A172 (cell line): ENCODE measurements at places on chromosomes 2 and 18.

GRCh38 chr2:230714136-230714480, 1.5 kb downstream of the CAB39 start:
- peak; percentile 58 for DNase-seq

DNA sequence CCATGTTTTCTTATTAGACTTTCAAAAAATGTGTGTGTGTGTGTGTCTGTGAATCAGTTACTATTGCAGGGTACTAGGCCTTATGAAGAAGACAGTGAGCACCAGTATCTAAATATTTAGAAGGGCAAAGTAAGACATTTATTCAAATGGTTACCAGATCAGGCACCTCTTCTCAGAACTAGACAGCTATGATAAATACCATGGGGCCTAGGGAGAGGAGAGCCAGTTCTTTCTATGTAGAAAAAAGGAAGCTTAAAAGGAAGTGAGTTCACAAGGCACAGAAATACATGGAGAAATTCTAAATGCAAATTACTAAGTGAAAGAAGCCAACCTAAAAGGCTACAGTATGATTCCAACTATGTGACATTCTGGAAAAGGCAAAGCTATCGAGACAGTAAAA, 261.3 kb downstream of the SOX11 start:
- no peak for DNase-seq

DNA sequence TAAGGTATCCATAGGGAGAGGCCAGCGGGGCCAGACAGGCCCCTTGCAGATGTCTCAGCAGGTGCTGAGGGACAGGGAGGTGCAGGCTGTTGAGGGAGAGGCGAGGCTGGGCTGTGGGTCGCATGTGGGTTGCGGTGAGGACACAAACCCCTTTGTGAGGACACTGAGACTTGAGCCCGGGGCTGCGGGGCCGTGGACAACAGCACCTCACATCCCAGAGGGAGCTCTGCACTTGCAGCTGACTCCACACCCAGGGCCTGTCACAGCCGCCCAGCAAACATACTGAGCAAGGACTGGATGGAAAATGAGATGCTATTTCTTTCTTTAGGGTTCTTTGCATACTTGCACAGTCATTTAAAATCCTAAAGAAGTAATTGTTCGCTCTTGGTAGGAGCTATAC, 95.3 kb upstream of the NFATC1 start:
- DNase-seq, result no peak

GRCh38 chr2:231371430-231372054, 24.0 kb upstream of the B3GNT7 start:
- DNase-seq, result no peak

DNA sequence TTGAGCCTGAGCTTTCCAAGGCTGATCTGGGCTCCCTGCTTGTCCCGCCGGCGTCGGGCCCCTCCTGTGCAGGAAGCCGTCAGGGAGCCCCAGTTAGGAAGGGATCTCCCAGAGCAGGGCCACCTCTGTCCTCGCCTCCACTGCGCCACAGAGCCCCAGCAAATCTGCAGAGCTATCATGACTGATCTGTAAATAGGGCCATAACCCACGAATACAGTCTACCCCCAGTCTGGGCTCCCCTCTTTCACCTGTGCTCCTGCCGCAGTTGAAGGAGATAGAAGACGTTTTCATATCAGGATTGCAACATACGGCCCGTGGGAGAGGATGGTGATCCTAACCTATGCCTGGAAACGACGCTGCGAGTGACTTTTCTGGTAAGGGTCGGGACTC, 138.7 kb downstream of the PTGR3 start:
- DNase-seq, result no peak

DNA sequence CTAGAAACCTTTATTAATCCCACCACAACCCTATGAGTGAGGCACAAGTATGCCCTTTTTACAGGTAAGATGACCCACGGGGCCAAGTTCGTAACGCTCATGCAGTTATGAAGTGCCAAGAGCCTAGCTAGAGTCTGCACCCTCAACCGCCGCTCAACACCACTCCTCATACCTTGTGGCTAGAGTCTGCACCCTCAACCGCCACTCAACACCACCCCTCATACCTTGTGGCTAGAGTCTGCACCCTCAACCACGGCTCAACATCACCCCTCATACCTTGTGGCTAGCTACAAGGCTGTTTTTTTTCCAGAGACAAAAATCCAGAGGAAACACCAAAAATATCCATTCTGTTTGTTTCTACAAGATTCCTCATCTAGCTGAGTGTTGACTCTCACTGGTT, 4.6 kb downstream of the TXNL4A start:
- DNase-seq, result no peak

DNA sequence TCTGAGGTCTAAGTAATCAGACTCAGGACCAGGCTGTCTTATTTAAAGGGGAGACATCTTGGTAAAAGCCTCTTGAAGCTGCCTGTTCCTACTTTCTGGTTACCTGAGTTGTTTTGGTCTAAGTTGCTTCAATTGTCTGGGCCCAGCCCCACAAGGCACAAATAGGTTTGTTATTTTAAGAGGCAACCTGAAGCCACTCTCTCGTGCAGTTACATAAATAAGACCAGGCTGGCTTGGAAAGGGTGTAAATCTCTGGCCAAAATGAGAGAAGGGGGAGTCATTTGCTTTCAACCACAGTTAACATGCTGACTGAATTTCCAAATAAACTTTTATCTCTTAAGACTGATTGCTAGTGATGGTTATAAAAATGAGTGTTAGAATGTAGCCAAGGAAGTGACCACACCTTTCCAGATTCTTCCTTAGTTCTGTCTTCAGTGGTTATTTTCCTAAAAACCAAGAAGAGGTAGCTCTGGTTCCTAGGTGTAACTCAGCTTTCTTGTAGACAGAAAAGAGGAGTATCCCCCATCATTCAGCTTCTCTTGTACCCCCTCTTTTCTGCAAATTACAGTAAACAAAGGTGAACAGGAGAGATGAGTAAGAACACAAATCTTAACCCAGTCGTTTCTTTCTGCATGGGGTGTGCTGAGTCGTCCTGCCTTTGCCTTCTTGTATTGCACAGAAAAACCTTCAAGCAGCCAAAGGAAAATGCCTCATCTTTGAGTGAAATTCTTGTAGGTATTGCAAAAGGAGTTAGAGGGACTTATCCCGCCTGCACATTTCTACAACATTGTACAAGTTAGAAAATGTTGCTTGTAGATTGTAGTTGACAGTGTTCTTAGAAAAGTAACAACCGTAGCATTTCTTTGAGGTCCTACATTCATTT, 161.5 kb upstream of the NT5C1B start:
- no peak for DNase-seq

DNA sequence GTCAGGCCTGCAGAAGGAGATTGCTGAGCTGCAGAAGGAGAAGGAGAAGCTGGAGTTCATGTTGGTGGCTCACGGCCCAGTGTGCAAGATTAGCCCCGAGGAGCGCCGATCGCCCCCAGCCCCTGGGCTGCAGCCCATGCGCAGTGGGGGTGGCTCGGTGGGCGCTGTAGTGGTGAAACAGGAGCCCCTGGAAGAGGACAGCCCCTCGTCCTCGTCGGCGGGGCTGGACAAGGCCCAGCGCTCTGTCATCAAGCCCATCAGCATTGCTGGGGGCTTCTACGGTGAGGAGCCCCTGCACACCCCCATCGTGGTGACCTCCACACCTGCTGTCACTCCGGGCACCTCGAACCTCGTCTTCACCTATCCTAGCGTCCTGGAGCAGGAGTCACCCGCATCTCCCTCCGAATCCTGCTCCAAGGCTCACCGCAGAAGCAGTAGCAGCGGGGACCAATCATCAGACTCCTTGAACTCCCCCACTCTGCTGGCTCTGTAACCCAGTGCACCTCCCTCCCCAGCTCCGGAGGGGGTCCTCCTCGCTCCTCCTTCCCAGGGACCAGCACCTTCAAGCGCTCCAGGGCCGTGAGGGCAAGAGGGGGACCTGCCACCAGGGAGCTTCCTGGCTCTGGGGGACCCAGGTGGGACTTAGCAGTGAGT, 19.4 kb downstream of the FOSL2 start:
- no peak for DNase-seq

DNA sequence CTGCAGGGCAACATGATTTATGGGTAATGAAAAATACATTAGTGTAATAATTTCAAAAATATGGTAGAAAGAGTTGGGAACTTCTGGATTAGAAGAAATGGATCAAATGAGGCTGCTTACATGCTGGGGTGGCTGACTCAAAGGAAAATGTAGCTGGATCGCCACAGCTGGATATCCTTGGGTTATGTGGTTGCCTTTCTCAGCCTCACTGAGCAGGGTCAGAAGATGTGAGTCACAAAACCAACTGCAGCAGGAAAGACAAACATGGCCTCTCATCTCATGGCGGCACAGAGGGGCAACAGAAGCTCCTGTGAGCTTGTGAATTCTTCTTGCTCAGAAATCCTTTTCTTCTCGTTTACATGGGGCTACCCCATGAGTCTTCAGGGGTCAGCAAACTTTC, 317.1 kb upstream of the SPRED2 start:
- peak; percentile 81 for DNase-seq

DNA sequence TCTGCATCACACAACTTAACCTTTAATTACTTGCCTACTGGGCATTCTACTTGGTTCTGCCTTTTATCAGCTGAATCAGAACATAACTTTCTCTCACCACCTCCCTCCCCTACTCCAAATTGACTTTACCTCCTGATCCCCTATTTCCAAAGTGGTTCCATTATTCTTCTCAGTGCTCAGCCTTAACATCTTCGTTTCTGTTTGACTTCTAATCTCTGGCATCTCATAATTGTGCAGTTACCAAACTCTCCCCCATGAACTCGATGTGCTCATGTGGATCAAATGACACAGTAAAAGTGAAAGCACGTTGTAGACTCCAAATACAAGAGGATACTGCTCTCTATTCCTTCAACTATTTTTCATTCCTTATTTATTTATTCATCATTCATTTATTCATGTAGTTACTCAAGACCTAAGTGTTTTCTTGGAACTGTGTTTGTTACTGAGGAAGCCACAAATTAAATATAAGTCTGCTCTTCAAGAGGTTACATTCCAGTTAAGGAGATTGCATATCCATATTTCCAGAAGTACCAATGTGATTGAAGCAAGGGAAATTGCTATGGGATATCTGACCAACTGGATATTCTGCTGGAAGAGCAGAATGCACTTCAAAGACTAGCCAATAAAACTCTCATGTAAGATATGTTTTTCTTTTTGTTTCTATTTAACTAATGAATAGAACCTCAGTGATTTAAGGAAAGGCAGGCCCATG, 158.8 kb downstream of the TMEFF2 start:
- DNase-seq, result peak; percentile 15

DNA sequence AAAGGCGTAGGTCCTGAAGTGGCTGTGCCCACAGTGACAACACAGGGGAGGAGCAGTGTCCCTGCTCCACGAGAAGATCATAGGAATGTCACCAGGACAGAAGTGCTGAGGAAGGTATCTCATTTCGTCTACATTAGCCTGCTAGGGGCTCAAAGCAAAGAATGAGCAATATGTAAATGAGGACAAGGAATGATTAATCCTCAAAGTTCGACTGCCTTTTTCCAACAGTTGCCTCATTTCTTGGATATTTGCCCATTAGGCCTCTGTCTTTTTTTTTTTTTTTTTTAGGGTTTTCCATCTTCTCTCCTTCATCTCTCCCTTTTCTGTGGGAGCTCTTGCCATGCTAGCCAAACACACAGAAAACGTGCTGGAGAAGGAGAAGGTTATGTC, 105.2 kb upstream of the ARHGAP28 start:
- peak; percentile 33 for DNase-seq

- DNase-seq, result no peak
Observed at GRCh38 chr2:38671303-38671702, 5.4 kb downstream of the GALM start.

DNA sequence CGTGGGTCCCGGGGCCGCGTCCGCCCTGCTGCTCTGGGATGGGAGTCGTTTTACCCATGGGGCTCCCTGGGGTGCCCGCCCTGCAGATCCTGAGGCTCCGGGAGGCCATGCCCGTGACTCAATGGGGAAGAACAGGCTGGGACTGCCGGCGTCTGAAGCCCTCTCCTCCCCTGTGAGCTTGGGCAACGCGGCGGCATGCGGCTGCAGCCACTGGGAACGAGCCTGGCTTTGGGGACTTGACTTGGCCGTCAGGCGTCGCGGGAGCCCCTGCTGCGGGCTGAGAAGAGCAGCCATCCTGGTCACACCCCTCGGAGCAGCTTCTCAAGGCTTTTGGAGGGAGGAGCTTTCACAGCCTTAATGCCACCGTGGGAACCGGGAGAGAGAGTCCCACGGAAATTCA, 126.9 kb upstream of the CTDP1 start:
- DNase-seq, result no peak

- no peak for DNase-seq
Observed at GRCh38 chr2:2294183-2294690, 36.8 kb downstream of the MYT1L start.

DNA sequence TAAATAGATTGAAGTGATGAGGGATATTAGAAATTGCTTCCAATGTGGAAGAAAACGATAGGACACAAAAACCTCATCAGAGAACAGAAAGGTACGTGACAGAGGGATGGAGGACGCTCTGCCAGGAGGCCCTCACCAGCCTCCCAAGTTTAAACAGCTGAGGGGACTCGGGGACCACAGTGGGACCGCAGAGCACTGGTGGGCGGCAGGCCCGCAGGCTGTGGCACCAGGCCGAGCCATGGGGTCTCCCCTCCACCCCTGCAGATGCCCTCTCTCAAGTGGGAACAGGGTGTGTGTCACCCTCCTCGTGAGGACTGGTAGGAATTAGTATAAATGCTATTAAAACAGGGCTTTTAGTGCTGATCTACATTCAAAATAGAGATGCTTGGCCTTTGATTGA, 10.8 kb downstream of the NDUFA10 start:
- DNase-seq, result no peak

- DNase-seq, result peak; percentile 69
Observed at GRCh38 chr2:221943076-221943810, 355.6 kb downstream of the PAX3 start.

DNA sequence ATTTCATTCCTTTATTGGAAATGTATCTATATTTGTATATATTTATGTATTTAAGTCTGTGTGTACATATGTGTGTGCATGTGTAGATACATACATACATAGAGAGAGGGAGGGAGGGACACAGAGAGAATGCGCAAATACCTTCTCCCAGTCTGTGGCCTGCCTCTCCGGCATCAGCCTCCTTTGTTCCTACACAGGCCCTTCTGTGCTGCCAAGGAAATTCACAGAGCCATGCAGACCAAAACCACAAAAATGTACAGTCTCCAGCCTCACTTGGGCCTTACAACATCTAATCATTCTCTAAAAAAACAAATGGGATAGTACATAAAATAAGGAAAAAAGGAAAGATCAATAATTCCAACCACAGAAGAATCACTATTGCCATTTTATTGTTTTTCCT, 8.8 kb upstream of the CRACDL start:
- peak; percentile 16 for DNase-seq
